ENCODE measurements at places on chromosomes 11 and 22.

GRCh38 chr22:44584256-44584902 is 86.3 kb upstream of the RTL6 start:
- DNase-seq, result no peak

- peak; percentile 35 for DNase-seq
These were observed 41.4 kb downstream of the DKK3 start for GRCh38 chr11:11966826-11967668.

DNA sequence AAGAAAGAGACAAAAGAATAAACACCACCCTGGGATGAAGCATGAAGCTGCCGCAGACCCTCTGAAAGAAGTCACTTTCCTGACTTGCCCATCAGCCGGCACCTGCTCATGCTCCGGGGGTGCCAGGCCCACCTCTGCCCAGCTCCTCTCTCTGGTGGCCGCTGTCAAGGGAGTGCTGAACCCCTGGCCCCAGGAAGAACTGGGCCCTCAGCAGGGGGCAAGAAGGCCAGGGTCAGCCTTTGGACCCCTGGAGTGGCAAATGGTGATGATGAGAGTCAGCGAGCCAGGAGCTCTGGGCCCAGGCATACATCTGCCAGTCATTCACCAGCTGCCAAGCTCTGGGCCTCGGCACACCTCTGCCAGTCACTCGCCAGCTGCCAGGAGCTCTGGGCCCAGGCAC is 17.4 kb downstream of the TTLL8 start:
- no peak for DNase-seq

DNA sequence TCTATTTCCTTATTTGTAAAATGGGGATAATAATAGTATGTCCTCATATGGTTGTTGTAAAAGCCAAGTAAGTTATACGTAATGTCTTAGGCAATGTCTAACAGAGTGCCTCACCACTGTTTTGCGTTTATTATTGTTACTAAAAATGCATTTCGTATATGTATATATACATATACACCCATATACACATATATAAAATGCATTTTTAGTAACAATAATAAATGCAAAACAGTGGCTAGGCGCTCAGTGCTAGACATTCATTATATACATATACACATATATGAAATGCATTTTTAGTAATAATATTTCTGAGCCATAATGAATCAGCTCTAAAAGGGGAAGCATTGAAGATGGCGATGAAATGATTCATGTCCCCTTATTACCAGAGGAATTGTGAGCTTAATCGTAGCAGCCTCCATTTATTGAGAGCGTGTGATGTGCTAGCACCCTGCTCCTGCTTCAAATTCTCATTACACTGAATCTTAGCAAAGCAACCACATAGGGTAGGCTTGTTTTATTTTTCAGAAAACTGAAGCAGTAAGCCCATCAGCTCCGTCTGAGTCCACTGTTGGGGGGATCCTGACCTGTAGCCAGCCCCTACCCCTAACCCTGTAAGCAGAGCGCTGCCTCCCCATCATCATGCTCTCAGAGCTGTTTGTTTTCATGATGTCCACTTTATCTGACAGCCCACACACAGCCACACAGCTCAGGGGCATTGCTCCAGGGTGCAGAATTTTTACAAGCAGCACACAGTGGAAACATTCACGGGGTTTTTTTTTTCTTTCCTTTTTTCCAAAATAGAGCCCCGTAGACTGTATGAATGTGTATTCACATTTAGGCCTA is 97.1 kb upstream of the NAV2 start:
- DNase-seq, result no peak

DNA sequence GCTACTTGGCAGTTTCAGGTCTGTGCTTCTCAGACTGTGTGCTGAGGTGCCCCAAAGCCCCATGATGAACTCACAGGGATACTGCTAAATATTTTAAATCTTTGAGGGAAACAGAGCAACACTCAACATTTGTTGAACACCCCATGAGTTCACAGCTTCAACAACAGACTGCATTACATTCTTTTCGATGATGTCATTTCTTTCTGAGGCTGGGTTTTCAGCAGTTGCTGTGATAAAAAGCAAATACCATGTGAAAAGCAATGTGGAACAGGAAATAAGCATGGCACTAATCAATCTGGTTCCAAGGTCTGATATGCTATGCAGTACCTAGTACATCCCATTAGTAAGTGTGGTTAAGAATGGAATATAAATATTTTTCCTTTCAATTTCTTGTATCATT is 82.7 kb downstream of the RPL27A start:
- no peak for DNase-seq

- no peak for DNase-seq
These were observed 23.8 kb downstream of the POU2AF2 start for GRCh38 chr11:111269146-111269868.

DNA sequence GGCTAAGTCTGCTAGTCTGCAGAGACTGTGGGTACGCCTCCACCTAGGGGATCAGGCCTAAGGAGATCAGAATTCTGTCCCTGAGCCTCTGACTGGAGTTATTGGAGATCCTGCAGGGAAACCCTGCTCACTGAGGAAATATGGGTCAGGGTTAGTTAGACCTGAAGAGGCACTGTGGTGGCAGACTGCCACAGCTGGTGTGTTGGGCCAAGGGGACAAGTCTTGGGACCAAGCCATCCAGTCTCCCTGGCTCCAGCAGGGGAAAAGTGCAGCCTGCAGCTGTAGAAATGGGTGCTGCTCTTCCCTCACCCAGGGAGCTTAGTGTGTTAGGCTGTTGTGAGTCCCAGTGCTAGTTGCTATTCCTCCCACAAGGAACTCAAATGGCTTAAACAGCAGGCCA is 334.8 kb upstream of the LARGE1 start:
- no peak for DNase-seq

- DNase-seq, result no peak
These were observed 1188.3 kb upstream of the CNTN5 start for GRCh38 chr11:97832451-97832850.

- DNase-seq, result no peak
These were observed 11.3 kb upstream of the PIM3 start for GRCh38 chr22:49948958-49949913.

DNA sequence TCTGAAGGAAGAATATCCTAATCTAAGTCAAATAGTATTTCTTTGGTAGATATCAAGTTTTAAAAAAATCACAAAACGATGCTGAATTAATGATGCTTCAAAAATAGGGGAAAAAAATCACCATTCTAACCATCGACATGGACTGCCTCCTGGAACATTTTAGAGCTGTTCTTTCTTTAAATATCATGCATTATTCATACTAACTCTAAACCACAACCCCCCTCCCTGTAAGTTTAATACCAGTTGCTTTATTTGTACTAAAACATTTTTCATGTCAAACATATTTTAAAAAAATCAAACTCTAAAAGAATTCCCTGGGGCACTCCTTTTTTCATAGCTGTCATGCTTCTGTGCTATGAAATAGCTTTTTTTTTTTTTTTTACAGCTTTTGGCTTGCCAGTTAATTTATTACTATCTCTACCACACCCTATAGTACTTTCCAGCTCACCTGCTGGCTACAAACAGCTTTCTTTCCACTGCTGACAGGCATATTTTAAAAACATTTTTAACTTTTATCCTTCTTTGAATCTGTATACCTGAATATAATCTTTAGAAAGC is 256.9 kb downstream of the SOX6 start:
- DNase-seq, result peak; percentile 44
